ENCODE measurements at places on chromosomes 3 and 15.

DNA sequence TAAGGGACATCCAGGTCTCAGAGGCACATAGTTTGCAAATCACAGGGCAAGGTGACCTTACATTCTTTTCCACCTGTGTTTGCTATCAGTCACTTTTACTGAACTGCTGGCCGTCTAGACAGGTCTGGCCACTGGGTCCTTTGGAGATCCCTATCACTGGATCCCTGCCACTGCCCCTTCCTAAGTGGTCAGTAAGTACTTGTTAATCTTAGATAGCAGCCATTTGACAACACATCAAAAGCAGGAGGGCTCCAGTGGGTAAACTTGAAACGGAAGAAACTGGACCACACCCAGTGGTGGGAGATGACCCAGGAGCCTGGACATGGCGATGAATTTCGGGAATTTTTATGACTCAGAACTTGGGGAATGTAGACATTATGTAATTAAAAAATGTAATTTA, 28.9 kb upstream of the RASGRP1 start:
- no peaks in the 10 kb centered on the region for H3K27me3 ChIP-seq
- H3K27ac ChIP-seq: no peak overlapping the region
- no peaks in the 10 kb centered on the region for H3K36me3 ChIP-seq

DNA sequence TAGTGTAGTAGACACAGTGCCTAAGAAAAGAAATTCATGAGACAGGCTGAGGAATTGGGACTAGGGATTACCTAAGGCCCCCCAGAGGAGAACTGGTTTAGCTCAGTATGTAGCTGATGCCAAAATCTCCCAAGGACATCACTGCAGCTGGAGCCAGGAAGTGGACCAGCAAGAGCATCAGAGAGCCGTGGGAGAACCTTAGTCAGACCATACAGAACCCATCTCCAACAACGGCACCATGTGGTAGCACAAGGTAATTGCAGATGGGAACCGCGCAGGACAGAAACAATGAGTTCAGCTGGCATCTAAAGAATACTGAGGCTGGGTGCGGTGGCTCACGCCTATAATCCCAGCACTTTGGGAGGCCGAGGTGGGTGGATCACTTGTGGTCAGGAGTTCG, 81.7 kb downstream of the WNT5A start:
- no peak overlapping the region for H3K27ac ChIP-seq
- no peak for DNase-seq
- H3K36me3 ChIP-seq: no peaks in the 10 kb centered on the region
- H3K4me3 ChIP-seq: no peak overlapping the region
- no peaks in the 10 kb centered on the region for H3K27me3 ChIP-seq

DNA sequence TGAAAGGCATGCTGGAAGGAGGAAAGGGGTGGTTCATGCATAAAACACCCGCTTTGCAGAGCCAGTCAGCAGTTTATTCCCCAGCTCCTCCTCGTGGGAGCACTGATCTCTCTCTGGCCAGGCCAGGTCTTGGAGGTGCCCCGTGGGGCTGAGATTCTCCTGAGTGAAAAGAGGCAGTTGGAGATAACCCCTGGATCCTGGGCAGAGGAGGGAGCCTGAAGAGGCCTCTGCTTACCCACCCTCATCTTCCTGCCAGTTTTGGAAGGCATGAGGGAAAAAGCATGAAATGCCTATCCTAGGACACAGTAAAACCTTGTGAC, 108.3 kb downstream of the SEMA5B start:
- H3K36me3 ChIP-seq: no peaks in the 10 kb centered on the region
- peaks cover 6% of the 10 kb centered on the region for H3K27me3 ChIP-seq
- H3K4me3 ChIP-seq: no peak overlapping the region

- no peak overlapping the region for H3K27ac ChIP-seq
- H3K36me3 ChIP-seq: no peaks in the 10 kb centered on the region
- no peak overlapping the region for H3K4me3 ChIP-seq
- DNase-seq: no peak
These were observed 941.4 kb downstream of the PLOD2 start for GRCh38 chr3:145219355-145220235.

GRCh38 chr3:131223373-131224289, 157.9 kb upstream of the NUDT16 start:
- no peak for DNase-seq
- H3K4me1 ChIP-seq: no peaks in the 10 kb centered on the region
- H3K27ac ChIP-seq: no peak overlapping the region
- H3K4me3 ChIP-seq: no peak overlapping the region

- DNase-seq: no peak
- no peaks in the 10 kb centered on the region for H3K27me3 ChIP-seq
- H3K4me1 ChIP-seq: no peaks in the 10 kb centered on the region
- no peaks in the 10 kb centered on the region for H3K36me3 ChIP-seq
- no peak overlapping the region for H3K4me3 ChIP-seq
These were observed 216.6 kb upstream of the RASGRP1 start for GRCh38 chr15:38781196-38781595.

DNA sequence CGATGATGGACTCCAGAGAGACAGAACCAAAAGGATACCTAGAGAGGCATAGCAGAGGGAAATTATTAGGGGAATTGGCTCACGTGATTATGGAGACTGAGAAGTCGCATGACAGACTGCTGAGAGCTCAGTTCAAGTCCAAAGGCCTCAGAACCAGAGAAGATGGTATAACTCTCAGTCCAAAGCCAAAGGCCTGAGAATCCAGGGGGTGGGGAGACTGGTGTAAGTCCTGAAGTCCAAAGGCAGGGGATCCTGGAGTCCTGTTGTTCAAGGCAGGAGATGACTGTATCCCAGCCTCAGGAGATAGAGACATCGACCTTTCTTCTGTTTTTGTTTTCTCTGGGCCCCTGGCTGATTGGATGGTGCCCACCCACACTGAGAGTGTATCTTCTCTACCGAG, 1.2 kb upstream of the KLHL6 start:
- no peak for DNase-seq
- peaks cover 29% of the 10 kb centered on the region for H3K4me1 ChIP-seq
- no peak overlapping the region for H3K27ac ChIP-seq
- H3K36me3 ChIP-seq: no peaks in the 10 kb centered on the region

- no peaks in the 10 kb centered on the region for H3K27me3 ChIP-seq
- H3K4me3 ChIP-seq: no peak overlapping the region
- H3K4me1 ChIP-seq: no peaks in the 10 kb centered on the region
- no peak overlapping the region for H3K27ac ChIP-seq
- peaks cover 92% of the 10 kb centered on the region for H3K36me3 ChIP-seq
These were observed 8.9 kb upstream of the FAM131A start for GRCh38 chr3:184328516-184328915.

GRCh38 chr3:181797431-181797830, 85.7 kb downstream of the SOX2 start:
- no peaks in the 10 kb centered on the region for H3K36me3 ChIP-seq
- DNase-seq: no peak
- no peak overlapping the region for H3K27ac ChIP-seq
- H3K27me3 ChIP-seq: no peaks in the 10 kb centered on the region
- no peaks in the 10 kb centered on the region for H3K4me1 ChIP-seq

Data from effector memory CD4-positive, alpha-beta T cell (primary cell).